ENCODE measurements at places on chromosomes 11 and 22. TPM values are rescaled to one million over a fixed set of nuclear protein-coding genes. Genes with fewer than 3 reads are reported as not detected.

CFAP300 gene
- 4.5 TPM for total RNA-seq

GRCh38 chr22:48301421-48301820, 1526.3 kb downstream of the BRD1 start:
- H3K4me3 ChIP-seq, result no peak overlapping the region
- no peak overlapping the region for H3K27ac ChIP-seq
- H3K4me1 ChIP-seq, result no peaks in the 10 kb centered on the region
- no peaks in the 10 kb centered on the region for H3K36me3 ChIP-seq

AHNAK gene
- total RNA-seq, result 167 TPM

DNA sequence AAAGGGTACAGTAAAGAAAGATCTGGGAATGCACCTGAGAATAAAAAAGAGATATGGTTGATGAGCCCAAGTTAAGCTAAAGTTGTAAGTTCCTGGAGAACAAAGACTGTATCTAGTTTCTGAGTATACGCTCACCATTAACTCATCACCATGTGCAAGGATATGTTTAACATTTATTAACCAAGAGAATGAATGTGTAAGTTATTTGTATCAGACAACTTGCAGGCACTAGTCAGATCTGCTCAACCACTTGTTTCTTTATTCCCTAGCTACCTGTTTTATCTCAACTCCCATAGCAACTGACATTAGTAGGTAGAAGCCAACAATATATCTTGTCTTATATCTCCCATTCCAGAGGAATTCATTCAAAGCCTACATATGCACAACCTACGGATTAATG, 74.9 kb upstream of the KCNA4 start:
- no peak for DNase-seq
- H3K36me3 ChIP-seq, result no peaks in the 10 kb centered on the region
- H3K27me3 ChIP-seq, result no peaks in the 10 kb centered on the region
- no peak overlapping the region for H3K27ac ChIP-seq

DNA sequence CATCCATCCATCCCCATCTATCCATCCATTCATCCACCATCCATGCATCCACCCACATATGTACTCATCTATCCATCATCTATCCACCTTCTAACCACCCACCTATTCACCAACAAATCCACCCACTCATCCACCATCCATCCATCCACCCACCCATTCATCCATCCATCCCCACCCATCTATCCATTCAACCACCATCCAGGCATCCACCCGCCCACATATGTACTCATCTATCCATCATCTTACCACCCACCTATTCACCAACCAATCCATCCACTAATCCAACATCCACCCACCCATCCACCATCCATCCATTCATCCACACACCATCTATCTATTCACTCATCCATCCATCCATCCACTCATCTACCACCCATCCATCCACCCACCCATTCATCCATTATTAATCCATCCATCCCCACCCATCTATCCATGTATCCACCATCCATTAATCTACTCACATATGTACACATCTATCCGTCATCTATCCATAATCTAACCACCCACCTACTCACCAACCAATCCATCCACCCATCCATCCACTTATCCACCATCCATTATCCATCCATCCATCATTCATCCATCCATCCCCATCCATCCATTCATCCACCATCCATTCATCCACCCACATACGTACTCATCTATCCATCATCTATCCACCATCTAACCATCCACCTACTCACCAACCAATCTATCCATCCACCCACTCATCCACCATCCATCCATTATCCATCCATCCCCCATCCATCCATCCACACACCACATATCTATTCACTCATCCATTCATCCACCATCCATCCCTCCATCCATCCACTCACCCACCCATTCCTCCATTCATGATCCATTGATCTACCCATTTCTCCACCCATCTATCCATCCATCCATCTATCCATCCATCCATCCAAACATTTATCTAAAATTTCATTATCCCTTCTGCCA, 940.0 kb downstream of the BRD1 start:
- H3K36me3 ChIP-seq, result no peaks in the 10 kb centered on the region
- H3K4me3 ChIP-seq, result no peak overlapping the region
- DNase-seq, result no peak
- no peak overlapping the region for H3K27ac ChIP-seq

DNA sequence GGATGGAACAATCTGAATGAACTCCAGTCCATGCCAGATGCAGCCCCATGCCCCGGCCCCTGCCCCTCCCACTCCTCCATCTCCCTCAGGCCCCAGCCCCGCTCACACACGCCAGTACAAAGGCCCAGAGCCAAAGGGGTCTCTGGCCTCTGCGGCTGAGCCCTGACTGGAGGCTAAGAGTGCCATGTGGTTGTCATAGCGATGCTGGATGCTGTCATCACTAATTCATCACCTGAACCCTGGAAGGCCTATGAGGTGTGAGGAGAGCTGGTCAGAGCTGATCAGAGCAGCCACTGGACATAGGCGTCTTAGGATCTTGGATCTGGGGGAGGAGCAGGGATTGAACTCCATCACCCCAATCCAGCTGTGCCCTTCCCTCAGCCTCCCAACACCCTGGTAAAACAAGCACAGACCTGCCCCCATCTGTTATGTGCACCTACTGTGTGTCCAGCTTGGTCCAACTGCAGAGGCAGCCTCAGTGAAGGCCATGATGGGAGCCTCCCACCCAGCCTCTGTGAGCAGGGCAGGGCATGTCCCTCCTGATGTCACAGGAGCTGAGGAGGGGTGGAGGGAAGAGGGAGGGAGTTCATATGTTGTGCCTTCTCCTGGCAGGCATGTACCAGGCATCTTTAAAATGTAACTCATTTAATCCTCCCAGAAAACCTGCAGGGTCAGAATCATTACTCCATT, 16.7 kb downstream of the PDE2A start:
- H3K36me3 ChIP-seq, result no peaks in the 10 kb centered on the region
- H3K4me1 ChIP-seq, result no peaks in the 10 kb centered on the region
- DNase-seq, result no peak
- H3K27me3 ChIP-seq, result no peaks in the 10 kb centered on the region

GRCh38 chr11:77384571-77384970, 83.1 kb upstream of the GDPD4 start:
- no peak overlapping the region for H3K4me3 ChIP-seq
- DNase-seq, result no peak
- no peaks in the 10 kb centered on the region for H3K36me3 ChIP-seq
- peaks cover 4% of the 10 kb centered on the region for H3K4me1 ChIP-seq
